Brain pericyte (primary cell): ENCODE measurements at places on chromosomes 6 and 20.

DNA sequence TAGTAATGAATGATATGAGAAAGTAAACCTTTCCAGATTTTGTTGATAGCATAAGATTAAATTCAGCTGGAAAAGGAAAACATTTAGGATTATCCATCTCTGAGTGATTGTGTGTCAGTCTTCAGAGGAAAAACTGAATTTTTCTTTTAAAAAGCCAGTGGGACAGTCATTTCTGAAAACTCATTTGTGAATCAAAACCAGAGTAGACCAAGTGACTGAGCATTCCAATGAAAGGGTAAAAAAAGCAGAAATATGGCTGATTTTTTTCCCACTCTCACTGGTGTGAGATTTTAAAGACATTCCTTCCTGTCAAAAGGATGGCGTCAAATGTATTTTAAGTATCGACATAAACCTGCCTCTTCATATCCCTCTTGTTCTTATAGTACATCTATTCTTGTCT, 214.0 kb downstream of the GMPR start:
- no peak for DNase-seq

GRCh38 chr6:1461207-1461606, 71.8 kb downstream of the FOXF2 start:
- no peak for DNase-seq

GRCh38 chr6:141451181-141451510, 681.6 kb upstream of the GJE1 start:
- DNase-seq, result no peak

- DNase-seq, result no peak
Measured at GRCh38 chr6:158861686-158862381, 42.7 kb upstream of the EZR start.

GRCh38 chr6:120805276-120805675, 529.0 kb downstream of the TBC1D32 start:
- DNase-seq, result no peak

DNA sequence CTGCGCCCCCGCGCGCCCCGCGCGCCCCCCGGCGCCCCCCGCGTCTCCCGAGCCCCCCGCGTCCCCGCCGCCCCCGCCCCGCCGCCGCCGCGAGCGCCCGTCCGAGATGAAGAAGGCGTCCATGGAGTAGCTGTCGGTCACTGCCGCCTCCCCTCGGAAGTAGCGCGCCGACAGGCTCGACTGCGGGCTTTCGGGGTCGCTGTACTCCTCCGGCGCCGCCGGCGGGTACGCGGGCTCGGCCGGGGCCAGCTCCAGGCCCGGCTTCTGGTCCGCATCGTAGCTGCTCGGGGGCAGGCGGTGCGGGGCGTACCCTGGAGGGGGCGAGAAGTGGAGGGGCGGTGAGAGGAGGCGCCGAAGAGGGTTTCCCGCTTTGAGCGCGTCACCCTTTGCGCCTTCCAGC, 11.2 kb upstream of the SRXN1 start:
- DNase-seq, result no peak

GRCh38 chr6:109093732-109094415, 772 bp downstream of the SESN1 start:
- DNase-seq, result no peak

DNA sequence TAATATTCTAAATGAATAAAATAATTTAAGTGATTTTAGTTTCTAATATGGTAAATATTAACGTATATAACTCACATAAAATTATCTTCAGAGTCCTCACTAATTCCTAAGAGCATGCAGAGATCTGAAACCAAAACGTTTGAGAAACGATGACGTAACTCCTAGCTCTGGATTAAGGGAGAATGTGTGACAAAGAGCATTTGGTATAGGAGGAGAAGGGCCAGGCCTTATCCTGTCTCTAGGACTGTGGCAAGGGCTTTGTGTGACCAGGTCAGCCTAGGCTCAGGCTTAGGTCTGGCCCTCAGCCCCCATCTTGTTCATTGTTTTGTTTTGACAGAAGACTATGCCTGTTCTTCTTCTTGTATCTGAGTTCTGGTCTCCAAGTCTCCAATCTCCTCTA, 19.2 kb upstream of the POLR1H start:
- DNase-seq, result no peak

DNA sequence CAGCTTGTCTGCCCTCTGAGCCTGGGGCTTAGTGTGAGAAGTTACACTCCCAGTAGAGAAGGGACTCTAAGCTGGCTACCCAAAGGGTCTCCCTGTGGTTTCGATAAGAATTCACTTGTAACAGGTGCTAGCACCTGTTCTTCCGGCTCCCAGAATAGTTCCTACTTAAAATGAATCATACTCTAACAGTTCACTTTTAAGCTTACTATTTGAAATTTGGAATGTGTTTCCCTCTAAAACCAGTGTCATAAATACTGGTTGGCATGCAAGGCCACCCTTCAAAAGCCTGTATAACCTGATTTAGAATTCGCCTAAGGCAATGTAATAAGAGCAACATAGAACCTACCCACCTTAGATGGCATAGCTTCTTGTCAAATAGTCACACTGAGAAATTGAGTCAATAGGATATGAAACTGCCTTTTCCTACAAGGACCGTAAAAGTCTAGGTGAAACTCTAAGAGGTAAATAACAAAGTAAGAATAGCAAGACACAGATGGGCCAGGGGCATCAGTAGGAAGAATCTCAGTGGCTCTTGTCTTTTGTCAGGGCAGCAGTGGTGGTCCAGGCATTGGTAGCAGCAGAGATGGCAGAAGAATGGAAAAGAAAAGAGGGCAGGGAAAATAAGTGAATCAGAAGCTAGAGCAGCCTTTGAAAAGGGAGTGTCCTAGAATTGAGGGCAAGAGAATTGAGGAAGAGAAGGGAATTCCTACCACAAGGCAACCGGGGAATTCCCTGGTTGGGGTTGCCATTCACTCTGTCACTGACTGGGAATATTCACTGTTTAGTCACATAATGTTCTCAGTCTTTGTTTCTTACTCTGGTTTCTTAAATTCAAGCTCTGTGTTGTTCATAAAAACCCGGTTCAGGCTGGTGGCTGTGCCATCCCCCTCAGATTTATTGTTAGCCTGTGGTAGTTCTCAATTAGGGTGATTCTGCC, 91.5 kb downstream of the HIVEP2 start:
- DNase-seq, result no peak

- no peak for DNase-seq
Measured at GRCh38 chr6:134846865-134847264, 103.0 kb downstream of the ALDH8A1 start.

DNA sequence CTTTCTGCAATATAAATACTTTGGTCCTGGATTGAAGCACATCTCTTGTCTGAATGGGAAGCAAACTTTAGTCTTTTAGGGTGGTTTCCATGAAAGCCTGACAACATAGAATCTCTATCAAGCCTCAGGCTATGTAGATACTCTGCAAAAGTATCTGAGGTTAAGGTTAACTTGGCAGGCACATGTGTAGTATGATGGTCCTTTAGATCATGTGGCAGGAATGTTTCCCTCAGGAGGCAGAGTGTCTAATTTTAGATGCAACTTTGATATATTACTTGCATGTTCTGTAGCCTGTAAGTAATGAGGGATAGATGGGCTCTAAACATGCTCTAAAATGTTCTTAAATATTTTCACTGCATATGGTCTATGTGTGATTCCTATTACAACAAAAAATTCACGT, 8.2 kb downstream of the MYB start:
- no peak for DNase-seq

DNA sequence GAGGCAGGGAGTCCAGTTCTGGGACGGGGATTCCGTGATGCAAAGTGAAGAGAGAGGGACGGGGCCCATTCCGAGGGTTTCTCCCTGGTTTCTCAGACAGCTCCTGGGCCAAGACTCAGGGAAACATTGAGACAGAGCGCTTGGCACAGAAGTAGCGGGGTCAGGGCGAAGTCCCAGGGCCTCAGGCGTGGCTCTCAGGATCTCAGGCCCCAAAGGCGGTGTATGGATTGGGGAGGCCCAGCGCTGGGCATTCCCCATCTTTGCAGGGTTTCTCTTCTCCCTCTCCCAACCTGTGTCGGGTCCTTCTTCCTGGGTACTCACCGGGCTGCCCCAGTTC, 35.9 kb upstream of the HLA-G start:
- DNase-seq, result no peak

DNA sequence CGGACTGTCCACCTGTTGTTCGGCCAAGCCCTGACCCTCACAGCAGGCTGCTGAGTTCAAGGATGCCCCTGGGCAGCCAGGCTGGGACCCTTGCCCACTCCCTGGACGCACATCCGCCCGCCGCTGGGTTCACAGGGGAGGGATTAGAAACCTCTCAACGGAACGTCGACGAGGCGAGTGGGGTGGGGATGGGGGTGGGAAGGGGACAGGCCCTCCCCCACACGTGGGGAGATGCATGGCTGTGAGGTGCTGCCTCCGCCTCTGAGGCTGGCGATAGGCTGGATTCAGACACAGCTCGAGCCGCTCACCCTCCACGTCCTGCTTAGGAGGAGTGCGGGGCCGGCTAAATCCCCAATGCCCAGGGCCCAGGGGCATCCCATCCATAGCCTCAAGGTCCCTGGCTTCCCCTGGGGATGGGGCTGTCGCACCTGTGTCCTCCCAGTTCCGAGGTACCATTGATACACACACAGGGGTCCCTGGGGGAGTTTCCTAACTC, 90.6 kb upstream of the BHLHE23 start:
- DNase-seq, result no peak

DNA sequence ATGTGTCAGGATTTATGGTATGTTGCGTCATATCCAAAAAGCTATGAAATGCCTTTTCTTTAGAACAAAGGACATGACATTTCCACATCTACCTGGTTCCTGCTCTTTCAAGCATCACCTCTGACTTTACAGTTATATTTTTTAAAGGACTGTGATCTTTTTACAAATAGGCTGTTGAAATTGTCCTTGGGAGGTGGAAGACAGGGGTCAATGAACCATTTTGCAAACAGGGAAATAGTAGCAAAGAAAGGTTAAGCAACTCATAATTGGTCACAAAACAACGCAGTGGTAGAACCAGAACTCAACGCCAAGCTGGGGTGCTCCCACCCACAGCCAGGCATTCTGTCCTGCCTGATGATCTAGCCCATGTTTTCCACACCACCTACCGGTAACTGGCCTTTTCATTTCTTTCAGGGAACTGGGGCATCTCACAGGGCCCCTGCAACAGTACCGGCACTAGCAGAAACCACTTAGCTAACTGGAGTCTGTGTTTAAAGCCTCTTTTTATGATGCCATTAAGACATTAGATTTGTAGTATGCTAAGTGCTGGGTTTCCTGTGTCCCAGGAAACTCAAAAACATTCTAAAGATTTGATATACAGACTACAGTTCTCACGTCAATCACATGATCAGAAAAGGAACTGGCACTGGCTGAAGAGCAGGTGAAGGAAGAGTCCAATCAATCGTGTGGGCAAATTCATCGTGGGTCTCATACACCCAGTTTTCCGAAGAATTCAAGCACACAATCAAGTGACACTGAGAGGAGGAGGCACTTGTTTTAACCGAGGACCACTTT, 13.9 kb downstream of the ZNF217 start:
- DNase-seq, result no peak

DNA sequence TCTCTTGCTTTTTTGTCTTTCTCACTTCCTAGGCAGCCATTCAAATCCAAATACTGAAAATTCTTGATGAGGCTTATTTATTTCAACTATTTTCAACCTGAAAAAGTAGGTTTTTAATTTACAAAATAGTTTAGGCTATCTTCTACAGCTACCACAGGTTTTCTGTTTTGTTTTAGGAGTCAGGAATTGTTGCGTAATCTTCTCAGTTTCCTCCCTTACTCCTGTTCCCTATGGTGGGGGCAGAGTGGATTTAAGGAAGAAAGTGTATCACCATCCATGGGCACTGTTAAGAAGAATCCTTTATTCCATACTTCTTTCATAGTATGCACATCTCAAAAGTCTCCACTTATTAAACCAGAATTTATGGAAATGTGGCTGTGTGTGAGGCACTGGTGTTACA, 182.4 kb downstream of the KHDC1L start:
- no peak for DNase-seq

DNA sequence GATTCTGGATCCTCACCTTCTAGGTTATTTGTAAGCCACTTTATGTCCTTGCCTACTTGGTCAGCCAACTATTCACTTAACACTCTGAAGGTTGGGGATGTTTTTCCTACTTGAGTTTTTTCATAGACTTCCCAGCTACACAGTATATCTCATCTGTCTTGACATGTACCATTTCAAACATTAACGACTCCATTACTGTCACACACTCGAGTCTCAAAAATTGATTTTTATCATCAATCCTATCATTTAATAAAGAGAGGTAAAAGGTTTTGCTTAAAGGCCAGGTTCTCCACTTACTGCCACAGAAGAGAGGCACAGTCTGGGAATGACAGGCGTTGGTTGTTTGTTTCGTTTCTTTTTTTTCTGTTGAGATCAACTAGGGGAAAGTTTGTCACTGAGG, 38.2 kb upstream of the LAMP5 start:
- DNase-seq, result no peak

- DNase-seq, result no peak
Measured at GRCh38 chr6:100186552-100186951, 192.5 kb upstream of the MCHR2 start.

- no peak for DNase-seq
Measured at GRCh38 chr6:41111017-41111416, 38.2 kb downstream of the NFYA start.

GRCh38 chr20:59014680-59015389, 4.4 kb upstream of the TUBB1 start:
- DNase-seq, result no peak

GRCh38 chr20:23289249-23289648, 61.3 kb upstream of the NXT1 start:
- DNase-seq, result no peak

DNA sequence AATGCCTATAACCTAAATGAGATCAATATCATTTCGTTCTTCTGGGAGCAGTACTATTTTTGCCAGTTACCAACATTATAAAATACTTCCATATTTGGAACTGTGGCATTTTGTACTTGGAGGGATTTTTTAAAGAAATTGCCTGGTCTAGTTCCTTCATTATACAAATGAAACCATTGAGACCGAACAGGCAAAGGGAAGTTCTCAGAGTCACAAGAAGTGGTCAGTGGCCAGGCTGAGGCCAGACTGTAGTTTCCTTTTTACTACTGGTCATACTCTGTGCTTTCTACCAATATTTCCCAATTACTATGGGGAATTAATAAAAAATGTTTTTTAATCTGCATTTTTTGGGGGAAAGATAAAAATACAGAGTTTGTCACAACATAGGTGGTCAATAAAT, 332.0 kb downstream of the NRN1 start:
- DNase-seq, result no peak

- no peak for DNase-seq
Measured at GRCh38 chr6:79188885-79189480, 45.5 kb downstream of the HMGN3 start.

DNA sequence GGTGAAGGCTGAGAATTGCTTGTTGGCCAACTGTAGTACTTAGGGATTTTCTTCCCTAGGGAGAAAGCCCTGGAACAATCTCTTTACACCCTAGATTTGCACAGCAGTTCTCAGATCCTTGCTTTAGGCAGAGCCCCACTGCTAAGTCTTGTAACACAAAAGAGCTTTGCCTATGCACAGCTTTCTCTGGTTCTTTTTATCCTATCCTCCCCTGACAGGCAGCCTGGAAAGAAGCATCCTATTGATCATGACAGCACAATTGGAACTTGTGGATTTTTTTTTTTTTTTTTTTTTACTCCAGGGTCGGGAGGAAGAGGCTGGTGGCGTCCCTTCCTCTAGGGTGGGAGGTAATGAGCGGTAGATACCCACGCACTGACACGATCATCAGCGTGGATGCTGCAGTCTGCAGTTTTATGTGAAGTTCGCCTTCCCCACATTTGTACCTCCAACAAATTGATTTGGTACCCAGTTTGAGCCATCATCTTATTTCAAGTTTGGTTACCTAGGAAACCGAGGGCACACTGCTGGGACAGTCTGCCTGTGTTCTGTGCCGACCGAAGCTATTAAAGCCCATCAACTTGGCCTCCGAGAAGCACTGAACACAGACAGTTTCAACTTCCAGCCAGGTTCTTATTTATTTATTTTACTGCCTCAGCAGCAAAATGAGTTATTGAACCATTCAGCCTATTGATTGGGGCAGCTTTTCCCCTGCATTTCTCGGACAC, 110.1 kb downstream of the NRN1 start:
- no peak for DNase-seq
